Left kidney (tissue), 8 donors: ENCODE measurements at places on chromosomes 3 and 15. TPM values are rescaled to one million over a fixed set of nuclear protein-coding genes. Genes with fewer than 3 reads are reported as not detected.

The PCOLCE2 gene
- polyA plus RNA-seq: 6.0 TPM

The HHATL gene
- 0.88 TPM for polyA plus RNA-seq

The MORC1 gene
- 0.57 TPM for polyA plus RNA-seq

The HIGD2B gene
- polyA plus RNA-seq: not detected

DNA sequence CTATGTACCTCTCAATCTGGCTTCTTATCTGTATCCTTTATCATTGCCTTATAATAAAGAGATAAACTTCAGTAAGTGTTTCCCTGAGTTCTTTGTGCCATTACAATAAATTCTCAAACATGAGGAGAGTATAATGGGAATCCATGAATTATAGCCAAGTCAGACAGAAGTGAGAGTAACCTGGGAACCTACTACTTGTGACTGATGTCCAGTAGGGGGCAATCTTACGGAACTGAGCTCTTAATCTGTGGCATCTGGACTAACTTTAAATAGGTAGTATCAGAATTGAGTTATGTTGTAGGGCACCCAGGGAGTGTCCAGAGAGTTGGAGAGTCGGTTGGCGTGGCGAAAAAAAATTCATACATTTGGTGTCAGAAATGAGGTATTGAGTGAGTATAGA is 542.6 kb downstream of the ZBBX start:
- no peak for DNase-seq

- DNase-seq: no peak
Measured at GRCh38 chr3:29695201-29695600, 414.3 kb downstream of the RBMS3 start.

- DNase-seq: no peak
Measured at GRCh38 chr3:11164607-11165006, 10.3 kb downstream of the HRH1 start.

GRCh38 chr15:70125605-70126004 is 27.9 kb upstream of the TLE3 start:
- no peak for DNase-seq

DNA sequence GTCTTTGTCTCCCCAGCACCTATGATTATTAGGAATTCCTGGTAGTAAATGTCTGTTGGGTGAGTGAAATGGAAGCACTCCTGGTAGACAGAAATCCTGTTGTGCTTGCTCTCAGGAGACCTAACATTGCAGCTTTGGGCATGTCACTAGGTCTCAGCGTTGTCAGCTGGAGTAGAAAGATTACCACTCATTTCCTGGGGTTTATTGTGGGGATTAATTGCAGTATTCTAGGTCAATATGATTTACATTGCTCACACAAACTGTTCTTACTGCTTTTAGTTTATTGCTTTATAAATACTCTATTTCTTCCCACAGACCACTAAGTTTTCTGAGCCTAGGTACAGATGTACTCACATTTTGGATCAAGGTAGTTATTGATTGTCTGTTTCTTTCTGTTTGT is 5.1 kb downstream of the TSEN2 start:
- DNase-seq: no peak

DNA sequence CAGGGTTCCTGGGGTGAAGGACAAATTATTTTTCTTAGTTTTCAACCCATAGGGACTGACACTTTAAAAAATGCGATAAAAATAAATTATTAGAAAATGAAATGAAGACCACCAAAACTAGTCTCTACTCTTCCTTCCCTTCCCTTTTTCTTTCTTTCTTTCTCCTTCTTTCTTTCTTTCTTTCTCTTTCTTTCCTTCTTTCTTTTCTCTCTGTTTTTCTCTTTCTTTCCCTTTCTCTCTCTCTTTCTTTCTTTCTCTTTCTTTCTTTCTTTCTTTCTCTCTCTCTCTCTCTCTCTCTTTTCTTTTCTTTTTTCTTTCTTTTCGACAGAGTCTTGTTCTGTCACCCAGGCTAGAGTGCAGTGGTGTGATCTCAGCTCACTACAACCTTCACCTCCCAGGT is 99.3 kb upstream of the TNFAIP8L3 start:
- no peak for DNase-seq
